NCI-H2081 treated with DMSO at 0.1 percent for 48 hours (cell line): ENCODE measurements at places on chromosomes 2 and 18.

DNA sequence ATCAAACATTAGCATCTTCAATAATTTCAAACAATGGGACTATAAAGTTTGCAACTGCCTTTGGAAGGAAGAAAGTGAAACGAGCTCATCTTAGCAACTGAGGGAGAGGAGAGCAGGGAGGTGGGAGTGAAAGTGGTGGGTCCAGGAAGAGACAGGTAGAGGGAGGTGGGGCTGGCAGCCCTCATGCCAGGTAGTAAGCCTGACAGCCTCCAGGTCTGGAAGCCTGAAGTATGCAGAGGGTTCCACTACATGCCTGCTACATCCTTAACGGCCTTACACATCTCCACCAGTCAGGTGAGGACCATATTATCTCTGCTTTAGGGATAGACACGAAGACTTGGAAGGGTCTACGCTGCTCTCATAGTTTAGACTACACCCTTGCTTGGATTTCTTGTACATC lies 201.1 kb upstream of the TWIST2 start:
- no peak for DNase-seq

DNA sequence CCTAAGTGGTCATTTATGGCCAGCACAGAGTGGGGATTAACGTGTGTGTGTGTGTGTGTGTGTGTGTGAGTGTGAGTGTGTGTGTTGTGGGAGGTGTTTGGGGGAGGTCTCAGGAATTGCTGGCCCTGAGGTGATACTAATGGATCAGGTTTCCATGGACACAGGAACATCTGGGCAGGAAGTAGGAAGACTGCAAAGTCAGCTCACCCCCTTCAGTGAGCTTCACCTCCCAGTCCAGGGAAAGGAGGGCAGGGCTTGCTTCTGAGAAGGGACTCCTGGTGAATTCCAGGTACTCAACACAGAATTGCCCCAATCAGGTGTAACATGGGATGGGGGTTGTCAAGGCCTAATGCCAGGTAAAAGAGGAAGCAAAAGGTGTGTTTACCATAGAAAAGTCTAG lies 30.3 kb upstream of the IL1R1 start:
- no peak for DNase-seq

DNA sequence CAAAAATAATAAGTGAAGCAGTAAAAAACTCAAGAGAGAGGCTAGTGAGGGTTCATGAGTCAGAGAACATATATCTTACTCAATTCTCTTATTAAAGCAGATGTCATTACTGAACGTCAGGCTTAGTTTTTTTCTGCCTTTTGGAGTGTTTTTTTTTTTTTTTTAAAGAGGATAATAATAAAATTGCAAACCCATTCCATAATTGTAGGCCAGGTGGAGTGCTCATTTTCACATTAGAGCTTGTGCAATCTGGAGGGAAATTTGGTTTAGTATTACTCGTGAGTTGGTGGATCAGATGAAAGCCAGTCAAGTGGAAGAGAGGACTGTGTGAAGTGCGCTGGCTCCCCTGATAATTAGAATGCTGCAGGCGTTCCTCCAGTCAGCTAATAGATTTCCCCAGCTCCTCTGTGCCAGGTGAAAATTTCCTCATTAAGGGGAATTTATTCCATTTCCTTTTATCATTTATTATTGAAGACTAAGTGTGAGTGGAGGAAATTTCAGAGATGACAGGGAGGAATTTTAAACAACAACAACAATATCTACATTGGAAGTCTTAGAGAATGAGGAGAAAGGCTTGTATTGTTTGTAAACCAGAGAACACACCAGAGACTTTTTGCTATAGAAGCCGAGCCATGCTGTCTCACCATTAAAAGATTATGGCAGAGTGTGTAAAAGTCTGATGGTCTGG lies 74.6 kb downstream of the CPS1 start:
- DNase-seq: peak; percentile 35

DNA sequence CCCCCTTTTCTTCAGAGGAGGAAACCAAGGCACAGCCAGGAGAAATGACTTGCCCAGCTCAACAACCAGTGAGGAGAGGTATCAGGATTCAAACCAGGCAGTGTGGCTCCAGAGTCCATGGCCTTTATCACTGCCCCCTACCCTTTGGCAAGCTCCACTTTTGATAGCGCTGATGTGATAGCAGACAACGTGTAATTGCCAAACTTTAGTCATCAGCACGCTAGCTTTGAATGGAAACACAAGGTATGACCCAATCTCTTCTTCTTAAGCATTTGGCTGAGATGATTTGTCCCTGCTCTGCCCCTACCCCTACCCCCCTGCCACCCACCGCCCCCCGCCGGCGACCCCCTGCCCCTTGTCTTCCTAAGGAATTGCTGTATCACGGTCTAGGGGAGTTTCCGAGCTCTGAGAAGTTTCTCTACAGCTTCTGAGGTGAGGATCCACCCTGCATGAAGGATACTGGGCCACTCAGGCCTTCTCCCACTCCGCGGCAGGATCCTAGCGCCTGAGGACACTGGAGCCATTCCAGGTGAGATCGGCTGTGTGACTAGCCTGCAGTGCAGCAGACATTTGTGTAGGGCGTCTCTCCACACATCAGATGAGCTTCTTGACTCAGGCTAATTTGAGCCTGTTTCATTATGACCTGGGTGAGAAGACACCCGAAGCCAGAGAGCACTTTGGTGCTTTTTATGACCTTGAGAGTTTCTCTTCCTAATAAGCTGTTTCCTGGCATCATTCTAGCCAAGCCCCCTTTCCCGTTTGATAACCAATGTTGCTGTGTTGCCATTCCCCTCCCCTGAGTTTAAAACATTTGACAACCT lies 75.1 kb upstream of the MAP4K4 start:
- DNase-seq: no peak
